Renal pelvis (tissue), 12 donors: ENCODE measurements at places on chromosomes 5 and 9.
A peak's percentile ranks its signal among the peaks of the same experiment; 100 is the strongest.

GRCh38 chr5:116442931-116443551, 131.6 kb downstream of the SEMA6A start:
- DNase-seq: no peak

- no peak for DNase-seq
Measured at GRCh38 chr5:125059255-125060002, 313.0 kb upstream of the ZNF608 start.

GRCh38 chr5:109506556-109506955, 96.8 kb upstream of the PJA2 start:
- DNase-seq: no peak

DNA sequence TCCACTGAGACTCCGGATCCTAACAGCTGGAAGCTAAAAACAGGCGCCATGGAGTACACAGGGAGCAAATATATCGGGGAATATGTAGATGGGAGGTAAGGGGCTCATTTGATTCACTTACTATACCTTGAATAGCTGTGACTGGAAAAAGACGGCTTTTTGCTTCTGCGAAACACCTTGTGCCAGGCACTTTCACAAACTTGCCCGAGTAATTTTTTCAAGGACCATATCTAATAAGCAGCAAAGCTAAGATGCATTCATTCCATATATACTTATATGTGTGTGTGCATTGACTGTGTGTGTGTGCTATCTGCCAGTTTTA, 178 bp downstream of the MORN5 start:
- DNase-seq: no peak

- no peak for DNase-seq
Measured at GRCh38 chr5:115271295-115272050, 8.8 kb upstream of the PGGT1B start.

GRCh38 chr5:5628866-5629606, 206.6 kb downstream of the ICE1 start:
- no peak for DNase-seq

- no peak for DNase-seq
Measured at GRCh38 chr9:133823189-133824105, 85.3 kb upstream of the SARDH start.

DNA sequence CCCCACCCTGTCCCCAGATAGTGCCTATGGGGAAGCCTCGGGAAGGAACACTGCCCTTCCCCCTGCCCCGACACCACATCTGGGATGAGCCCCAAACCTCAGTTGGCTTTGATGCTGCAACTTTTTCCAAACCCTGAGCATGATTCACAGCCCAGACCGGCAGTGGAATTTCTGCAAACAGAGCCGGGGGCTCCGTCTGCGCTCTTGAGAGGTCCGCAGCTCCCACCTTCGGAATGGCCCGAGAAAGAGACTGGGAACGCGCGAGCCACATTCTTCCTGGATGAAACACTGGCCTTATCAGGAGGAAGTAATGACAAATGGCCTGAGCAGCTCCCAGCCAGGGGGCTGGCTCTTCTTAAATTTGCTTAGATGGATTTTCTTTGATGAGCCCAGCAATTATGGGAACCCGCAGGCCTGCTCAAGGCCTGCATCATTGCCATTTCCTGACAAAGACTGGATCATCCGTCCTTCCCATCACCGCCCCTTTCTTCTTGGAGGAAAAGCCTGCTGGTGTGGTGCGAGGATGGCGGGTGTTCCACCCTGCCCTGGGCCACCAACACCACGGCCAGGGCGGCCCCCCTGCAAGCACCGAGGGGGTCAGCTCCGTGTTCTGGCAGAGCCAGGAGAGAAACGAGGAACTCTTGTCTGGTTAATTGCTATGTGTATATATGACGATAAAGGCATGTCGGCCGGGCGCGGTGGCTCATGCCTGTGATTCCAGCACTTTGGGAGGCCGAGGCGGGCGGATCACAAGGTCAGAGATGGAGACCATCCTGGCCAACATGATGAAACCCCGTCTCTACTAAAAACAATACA, 38.8 kb upstream of the COL5A1 start:
- DNase-seq: peak; percentile 23

DNA sequence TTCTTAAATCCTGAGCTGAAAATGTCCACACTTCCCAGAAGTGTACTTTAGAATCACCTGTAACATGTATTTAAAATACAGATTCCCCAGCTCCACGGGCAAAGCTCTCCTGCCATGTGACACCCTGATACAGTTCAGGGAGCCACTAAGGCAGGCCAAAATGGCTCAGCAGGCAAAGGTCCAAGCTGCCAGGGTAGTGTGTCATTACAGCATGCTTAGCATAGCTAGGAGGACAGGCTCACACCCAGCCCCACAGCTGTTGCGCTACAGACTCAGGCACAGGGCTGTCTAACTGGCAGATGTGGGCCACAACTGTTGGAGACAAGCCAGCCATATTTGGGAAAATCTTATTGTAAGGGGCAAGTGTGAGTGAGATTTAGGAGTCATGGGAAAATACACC, 73.0 kb downstream of the C9orf85 start:
- no peak for DNase-seq

DNA sequence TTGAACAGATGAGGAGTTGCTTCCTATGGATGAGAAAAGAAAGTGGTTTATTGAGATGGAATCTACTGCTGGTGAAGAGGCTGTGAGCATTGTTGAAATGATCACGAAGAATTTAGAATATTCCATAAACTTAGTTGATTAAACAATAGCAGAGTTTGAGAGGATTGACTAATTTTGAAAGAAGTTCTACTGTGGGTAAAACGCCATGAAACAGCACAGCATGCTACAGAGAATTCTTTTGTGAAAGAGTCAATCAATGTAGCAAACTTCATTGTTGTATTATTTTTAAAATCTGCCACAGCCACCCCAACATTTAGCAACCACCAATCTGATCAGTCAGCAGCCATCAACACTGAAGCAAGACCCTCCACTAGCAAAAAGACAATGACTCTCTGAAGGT, 309.1 kb downstream of the SPOCK1 start:
- no peak for DNase-seq

GRCh38 chr5:177301503-177302165, 1.9 kb downstream of the RAB24 start:
- DNase-seq: no peak

DNA sequence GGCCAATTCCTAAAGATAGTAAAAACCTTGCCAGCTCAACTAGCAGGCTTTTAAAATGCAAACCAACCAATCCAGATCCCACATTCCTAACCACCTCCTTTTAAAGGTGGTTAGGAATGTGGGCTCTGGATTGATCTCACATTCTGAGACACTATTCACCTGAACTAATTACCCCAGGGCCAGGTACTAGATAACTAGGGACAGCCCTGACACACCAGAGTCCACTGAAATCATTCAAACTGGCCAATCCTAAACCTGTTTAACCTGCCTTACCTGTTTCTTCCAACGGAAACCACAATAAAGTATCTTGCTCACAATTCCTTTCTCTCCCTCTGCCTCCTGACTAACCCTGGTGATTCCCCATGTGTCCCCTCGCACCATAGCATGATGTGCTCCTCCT, 168.3 kb upstream of the DMAC1 start:
- DNase-seq: no peak

DNA sequence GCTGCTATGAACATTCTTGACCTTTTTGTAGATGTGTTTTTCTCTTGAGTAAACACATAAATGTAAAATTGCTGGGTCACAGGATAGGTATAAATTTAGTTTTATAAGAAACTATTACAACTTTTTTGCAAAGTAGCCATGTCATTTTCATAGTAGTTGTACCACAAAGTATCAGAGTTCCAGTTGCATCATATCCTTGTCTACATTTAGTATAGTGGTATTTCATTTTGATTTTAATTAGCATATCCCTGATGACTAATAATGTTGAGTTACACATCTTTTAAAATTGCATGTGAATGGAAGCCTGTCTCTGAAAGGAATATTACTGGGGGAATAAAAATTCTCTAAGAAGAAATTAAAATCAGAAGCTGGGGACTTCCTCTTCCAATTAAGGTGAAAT, 85.4 kb downstream of the TMEM161B start:
- DNase-seq: no peak

DNA sequence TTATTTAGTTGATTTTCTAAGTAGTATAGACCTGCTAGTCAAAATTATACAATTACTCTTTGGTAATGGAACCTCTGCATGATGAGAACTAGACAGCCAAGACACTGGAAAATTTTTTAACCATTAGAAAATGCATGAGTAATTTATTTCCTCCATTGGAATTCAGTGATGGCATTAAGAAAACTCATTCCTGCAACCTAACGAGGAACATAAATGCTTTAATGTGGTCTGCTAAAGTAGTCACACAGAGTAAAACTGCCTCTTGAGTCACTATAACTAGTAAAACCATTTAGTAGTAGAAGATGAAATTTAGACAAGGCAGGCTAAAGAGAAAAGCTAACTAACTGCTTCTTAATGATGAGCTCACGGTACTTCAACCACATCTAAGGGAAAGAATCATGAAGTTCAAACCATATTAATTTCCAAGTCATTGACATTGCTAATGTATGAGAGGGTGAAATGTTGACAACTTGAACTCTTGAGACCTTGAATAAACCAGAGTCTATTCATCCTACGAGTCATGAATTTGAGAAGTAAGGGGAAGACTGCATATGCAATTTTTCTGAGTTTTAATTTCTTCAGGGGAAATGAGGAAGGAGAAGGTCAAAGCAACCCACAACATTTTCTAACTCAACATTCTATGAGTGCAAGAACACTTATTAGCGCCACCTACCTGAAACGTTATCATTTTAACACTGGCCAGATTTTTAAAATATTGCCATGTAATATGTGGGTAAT, 74.4 kb downstream of the GLIS3 start:
- DNase-seq: no peak

DNA sequence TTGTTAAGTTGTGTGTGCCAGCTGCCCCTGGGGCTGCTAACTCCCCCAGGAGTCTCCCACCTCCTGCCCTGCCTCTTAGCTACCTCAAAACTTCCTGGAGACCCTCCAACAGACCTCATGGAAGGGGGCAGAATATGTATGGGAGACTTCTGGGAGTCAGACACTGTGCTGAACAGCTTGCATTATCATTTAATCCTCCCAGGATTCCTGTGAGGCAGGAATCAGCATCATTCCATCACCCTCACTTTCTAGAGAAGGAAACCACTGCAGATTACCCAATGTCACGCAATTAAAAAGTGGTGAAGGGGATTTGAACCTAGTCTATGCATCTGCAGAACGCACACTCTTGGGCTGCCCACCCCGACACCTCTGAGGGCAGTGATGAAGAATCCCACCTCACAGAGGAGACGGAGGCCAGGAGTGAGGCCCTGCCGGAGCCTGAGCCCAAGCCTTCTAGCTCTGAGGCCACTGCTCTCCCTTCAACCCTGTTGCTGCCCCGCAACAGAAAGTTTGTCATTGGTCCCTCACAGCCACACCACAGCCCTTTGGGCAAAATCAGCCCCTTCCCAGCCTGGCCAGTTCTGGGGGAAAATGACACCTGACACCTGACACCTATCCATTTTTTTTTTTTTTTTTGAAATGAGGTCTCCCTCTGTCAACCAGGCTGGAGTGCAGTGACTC, 30.3 kb upstream of the IL17B start:
- DNase-seq: no peak

- no peak for DNase-seq
Measured at GRCh38 chr5:34718516-34718915, 62.4 kb downstream of the RAI14 start.

GRCh38 chr5:42491699-42492098, 68.5 kb downstream of the GHR start:
- no peak for DNase-seq

- no peak for DNase-seq
Measured at GRCh38 chr9:14962193-14962882, 52.1 kb upstream of the FREM1 start.

GRCh38 chr5:28580616-28581015, 1542.2 kb upstream of the CDH9 start:
- no peak for DNase-seq

DNA sequence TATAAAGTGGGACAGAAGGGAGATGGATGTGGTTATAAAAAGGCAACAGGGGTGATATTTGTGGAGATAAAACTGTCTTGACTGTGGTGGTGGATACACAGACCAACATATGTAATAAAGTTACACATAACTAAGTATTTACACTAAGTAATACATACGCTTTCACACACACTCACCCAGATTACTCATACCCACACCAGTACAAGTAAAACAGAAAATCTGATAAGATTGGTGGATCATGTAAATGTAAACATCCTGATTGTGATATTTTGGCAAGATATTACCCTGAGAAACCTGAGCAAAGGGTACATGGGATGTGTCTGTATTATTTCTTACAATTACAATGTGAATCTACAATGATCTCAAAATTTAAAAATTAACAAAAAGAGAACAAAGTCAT, 53.3 kb upstream of the SLIT3 start:
- DNase-seq: no peak

- peak; percentile 44 for DNase-seq
Measured at GRCh38 chr5:108521841-108522506, 140.1 kb upstream of the FBXL17 start.

- DNase-seq: no peak
Measured at GRCh38 chr5:137937994-137938750, 48.9 kb downstream of the PKD2L2 start.

DNA sequence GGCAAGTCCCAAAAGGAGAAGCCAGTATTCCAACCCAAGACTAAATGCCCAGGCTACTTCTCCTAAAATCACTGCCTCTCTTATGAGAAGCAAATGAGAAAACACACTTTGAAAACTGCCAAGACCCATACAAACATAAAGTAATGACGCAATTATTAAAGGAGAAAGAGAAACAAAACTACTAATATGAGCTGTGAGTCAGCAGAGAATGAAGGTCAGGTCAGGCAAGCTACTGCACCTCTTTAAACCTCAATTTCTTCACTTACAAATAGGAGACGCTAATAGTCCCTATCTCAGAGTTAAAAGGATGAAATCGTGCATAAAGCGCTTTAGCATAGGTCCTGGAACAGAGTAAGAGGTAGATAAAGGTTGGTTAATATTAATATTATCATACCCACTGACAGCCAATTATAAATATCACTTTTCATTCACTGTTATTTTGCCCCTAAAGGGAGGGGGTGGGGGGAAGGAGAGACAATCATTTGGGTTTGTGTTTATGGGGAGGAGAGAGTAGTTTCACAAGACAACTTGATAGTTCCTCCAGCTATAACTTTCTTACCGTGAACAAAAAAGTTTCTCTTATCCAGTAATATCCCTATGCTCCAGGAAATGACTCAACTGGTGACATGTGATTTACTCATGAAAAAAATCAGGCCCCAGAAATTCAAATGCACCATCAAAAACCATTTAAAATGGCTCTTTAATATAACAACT, 3.6 kb downstream of the PSMB7 start:
- no peak for DNase-seq

- no peak for DNase-seq
Measured at GRCh38 chr9:69339620-69340019, 14.6 kb downstream of the ENTREP1 start.

GRCh38 chr5:125190232-125191087, 444.0 kb upstream of the ZNF608 start:
- DNase-seq: peak; percentile 55

DNA sequence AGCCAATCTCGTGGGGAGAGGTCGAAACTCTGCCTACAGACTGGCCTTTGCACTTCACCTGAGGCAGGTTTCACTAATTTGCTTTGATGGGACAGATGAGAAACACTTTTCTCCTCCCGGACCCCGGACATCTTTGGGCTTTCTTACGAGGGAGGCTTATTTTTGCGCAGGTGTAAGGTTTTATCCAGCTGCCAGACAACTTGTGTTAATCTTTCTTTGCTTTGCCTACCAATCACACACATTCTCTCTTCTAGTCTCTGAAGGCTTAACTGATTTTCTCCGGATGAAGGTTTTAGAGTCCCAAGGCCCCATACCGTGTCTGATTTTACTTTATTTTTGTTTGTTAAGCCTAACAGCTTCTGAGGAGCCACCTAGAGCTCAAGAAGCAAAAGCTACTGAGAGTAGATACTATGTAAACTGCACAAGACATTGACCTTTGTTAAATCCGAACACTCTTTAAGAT, 436 bp upstream of the EMB start:
- DNase-seq: no peak

GRCh38 chr5:16763211-16763610, 146.4 kb upstream of the RETREG1 start:
- DNase-seq: no peak
